ENCODE measurements at places on chromosomes 6 and 20.

DNA sequence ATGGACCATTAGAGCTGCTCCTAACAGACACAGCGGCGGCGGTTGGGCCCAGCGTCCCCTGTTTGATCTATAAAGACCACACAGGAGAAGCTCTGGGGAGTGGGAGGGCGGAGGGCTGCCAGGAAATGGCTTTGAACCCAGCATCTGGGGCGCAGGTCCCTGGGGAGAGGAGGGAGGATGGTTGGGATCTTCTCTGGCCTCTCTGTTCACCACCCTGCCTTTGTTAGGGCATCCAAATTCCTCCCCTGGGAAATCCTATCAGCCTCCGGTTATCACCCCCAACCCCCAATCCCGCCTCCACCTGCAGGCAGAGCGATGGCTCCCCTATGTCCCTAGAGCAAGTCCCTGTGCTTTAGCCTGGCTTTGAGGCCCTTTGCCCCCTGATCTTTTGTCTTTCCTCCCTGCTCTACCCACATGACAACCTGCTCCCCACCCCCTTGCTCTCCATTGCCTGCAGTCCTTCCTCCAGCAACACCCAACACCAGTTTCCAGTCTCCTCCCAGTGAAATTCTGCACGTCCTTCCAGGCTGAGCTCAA is 7.1 kb downstream of the XKR7 start:
- no peak for DNase-seq

DNA sequence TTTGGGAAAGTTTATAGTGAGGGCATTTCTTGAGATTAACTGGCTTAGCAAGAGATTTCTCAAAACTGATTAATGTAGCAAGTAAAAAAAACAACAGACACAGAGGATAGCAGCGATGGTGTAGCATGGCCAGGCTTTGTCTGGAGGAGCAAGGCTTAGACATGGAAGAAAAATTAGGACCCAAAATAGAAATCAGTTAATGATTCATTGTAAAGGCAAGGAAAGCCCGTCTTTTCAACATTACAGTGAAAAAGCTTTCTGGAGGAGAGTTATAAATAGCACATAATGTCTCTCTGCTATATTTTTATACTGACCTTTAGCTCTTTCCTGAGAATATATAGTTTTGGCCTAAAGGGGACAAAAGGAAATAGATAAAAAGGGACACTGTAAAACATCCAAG is 45.1 kb downstream of the FNDC1 start:
- no peak for DNase-seq

DNA sequence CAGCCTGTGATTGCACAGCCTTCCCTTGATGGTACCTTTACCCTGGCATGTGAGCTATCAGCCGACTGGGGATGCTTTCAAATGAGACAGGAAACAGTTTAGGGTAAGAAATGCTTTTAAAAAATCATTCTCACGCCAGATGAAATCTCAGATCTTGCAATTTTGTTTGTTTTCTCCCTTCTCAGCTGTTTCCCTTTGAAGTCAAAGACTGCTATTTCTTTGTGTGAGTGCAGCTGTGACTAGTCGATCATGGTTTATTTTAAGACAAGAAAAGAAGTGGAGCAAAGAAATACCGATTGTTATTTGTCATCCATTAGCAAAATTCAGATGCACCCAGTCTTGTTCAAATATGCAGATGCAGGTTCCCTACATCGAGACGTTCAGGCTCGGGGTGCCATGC is 489.7 kb downstream of the QKI start:
- DNase-seq, result no peak

DNA sequence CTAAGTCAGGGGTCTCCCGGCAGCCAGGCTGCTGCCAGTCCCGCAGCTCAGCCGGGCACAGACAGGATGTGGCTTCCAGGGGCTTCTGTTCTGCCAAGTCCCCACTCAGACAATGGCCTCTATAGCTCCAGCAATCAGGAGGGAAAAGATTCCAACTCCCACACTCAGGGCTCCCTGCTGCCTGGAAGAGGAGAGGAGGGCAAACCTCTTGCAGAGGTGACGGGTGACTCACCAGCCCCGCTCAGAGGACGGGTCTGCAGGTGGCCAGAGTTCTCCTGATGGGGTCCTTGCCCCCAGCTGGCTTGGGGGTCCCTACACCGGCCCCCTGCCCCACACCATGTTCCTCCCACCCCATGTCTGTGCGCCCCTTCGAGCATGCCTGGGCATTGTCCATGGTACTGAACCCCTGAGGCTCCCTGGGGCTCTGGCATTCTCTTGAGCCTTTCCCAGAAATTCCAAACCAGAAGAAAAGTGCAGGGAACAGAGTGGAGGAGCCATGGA is 32.6 kb downstream of the NTSR1 start:
- no peak for DNase-seq

DNA sequence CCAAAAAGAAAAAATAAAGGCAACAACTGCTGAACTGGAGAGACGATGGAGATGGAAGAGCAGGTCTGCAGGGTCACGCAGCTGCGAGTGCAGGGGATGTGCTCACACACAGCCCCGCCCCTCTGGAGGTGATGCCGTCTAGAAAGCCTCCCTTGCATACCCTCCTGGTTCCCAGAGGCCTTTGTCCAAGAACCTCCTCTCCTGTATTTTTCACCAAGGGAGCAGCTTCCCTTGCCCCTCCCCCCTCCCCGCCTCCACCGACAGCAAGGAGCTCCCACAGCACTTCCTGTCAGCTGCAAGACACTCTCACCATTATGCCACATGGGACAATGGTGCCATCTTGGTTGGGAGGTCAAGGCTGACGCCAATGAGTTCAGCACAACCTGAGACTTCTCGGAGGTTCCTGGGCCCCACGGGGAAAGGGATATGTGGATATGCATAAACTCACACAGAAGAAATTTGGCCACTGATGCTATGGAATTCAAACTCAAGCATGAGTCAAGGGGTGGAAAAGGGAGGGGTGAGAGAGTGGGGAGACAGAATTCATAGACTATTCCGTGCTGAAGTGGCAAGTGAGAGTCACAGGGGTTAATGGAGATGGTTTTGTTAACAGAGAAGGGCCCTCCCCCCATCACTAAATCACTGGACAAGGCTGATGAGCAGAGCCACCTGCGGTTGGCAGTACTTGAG is 132.9 kb downstream of the SCML4 start:
- no peak for DNase-seq

- DNase-seq, result peak; percentile 78
Measured at GRCh38 chr20:43831481-43832065, 83.1 kb upstream of the TOX2 start.
